ENCODE measurements at places on chromosomes 5 and 9. TPM values are rescaled to one million over a fixed set of nuclear protein-coding genes. Genes with fewer than 3 reads are reported as not detected.

CHSY3 gene
- total RNA-seq = under 0.01 TPM

TCOF1 gene
- total RNA-seq = 29.3 TPM

OR2V2 gene
- not detected for total RNA-seq

NEURL1B gene
- total RNA-seq = 4.8 TPM

CD14 gene
- 6.6 TPM for total RNA-seq

FAM200C gene
- 3.8 TPM for total RNA-seq

APBA1 gene
- total RNA-seq = 2.7 TPM

GNE gene
- 15.2 TPM for total RNA-seq

NR6A1 gene
- 5.2 TPM for total RNA-seq

ADAMTS16 gene
- total RNA-seq = not detected

KIF27 gene
- total RNA-seq = 9.0 TPM

C6 gene
- not detected for total RNA-seq

TEK gene
- under 0.01 TPM for total RNA-seq

EGFLAM gene
- total RNA-seq = 0.93 TPM

AQP3 gene
- total RNA-seq = 110 TPM

PCDHA4 gene
- 2.3 TPM for total RNA-seq

BTNL3 gene
- total RNA-seq = not detected

MATR3 gene
- 265 TPM for total RNA-seq

IFNA5 gene
- total RNA-seq = not detected

SPACA9 gene
- total RNA-seq = 2.8 TPM

Data from nasal cavity respiratory epithelium epithelial cell of viscerocranial mucosa (primary cell).